ENCODE measurements at places on chromosomes 1 and 21.

- no peak for DNase-seq
Observed at GRCh38 chr1:51600529-51600928, 16.4 kb upstream of the OSBPL9 start.

- DNase-seq: no peak
Observed at GRCh38 chr1:47593013-47593568, 155.2 kb downstream of the FOXD2 start.

GRCh38 chr1:181803421-181803820 is 258.1 kb downstream of the ZNF648 start:
- DNase-seq: no peak

DNA sequence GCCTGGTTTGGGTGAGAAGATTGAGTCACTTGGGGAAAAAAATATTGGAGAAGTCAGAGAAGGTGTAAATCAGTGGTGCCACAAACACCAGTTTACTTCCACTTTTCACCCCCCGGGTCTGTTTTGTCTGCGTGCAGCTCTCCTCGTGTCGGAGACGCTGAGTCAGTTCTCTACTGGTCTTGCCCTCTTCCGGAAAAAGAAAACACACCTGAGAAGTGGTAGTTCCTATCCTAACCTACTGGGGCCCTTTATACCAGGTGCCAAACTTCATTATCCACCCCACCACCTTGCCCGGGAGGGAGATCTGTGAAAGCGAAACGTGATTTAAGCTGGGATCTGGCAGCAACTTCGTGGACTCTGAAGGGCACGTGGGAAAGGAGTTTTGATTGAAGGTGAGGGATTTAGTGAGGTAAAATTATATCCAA is 855 bp upstream of the IVNS1ABP start:
- peak; percentile 73 for DNase-seq

DNA sequence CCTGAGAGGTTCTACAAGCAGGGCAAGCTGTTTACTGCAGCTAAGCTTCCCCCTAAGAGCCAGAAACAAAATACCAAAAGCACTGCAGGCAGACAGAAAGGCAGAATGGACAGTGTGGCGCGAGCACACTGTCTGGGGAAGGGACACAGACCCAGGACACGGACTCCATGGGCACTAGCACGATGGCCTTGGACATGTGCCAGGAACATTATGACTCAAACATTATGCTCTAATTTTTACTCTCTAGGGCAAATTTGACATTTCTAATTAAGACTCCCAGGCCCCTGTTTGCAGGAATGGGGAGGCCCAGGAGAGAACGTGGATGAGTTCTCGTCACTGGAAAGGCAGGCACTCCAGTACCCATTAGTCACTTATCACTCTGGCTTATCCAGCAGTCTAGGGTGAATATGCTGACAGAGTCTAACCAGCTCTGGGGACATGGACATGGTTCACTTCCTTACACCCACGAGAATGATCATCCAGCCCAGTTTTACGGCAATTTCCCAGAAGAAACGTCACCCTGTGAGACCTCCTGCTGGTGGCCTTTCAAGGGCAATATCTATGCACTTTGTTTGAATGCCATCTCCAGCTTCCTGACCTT is 45.1 kb downstream of the CAPN8 start:
- DNase-seq: no peak

- no peak for DNase-seq
Observed at GRCh38 chr1:197029749-197030148, 37.3 kb downstream of the F13B start.

GRCh38 chr1:189150624-189151023 is 1327.0 kb downstream of the BRINP3 start:
- no peak for DNase-seq

DNA sequence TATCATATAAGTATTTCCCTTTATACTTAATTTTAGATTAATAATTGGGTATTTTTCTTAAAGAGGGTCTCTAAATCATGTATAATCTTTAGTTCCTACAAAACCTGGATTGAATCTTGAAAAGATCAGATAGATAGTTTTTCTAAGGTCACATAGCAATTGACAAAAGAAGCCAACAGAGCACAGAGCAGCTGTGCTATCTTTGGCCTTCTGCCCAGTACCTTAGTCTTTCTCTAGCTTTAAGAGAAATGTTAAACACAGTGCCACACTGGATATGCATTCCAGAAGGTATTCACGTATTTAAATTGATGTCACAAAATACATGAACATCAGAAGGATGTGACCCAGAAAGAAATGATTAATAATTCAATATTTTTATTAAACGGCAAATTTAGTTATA is 86.8 kb downstream of the C21orf91 start:
- DNase-seq: no peak

DNA sequence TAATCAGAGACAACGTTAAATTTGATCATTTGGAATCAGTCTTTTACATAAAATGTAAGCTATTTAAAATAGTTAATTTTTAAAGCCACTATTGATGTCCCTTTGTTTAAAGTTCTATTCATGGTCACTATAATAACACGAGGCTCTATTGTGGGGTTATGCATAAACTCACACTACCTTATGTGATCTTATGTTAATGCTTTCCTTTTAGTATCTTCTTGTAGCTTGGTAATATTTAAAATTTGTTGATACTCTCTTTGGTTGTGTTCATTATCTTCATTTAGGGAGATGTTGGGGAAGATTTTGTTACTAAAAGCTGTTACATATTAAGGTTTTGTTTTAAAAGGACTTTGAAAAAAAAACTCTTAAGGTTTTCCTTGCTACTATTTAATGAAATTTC is 1.2 kb downstream of the B3GALT2 start:
- DNase-seq: no peak

DNA sequence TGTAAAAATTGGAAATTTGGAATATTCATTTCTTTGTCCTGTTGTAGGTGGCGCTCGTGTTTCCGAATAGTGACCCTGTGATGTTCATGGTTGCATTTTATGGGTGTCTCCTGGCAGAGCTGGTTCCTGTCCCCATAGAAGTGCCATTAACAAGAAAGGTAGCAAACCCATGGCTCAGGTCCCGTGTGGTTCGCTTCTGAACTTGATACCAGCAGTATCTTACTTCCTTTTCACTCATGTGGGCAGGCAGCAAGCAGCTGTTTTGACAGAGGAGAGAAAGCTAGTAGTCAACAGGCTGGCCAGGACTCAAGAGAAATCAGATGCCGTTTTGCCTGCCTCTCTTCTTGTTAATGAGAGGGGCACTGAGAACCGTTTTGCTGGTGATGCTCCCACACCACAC is 72.8 kb downstream of the S100B start:
- no peak for DNase-seq

GRCh38 chr1:167489571-167490340 is 28.6 kb downstream of the CD247 start:
- DNase-seq: peak; percentile 57

GRCh38 chr1:155093911-155094621 is 15.4 kb downstream of the EFNA3 start:
- DNase-seq: no peak

DNA sequence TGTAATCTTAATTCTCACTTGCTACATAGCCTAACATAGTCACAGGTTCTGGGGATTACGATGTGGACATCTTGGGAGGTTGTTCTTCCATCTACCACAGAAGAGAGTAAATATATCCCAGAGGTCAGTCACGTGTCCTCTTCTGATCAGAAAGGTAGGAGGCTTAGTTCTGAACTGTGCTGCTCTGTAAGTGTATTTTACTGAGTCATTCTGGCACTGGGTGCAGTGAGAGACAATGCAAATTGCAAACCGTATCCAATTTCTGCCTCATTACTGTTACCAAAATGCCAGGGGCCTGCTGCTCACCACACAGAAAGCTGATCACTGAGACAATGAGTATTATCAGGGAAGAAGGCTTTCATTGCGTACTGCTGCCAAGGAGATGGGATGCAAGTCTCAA is 104.0 kb downstream of the GABPA start:
- no peak for DNase-seq
